ENCODE measurements at places on chromosomes 16 and 17.

- no peak for DNase-seq
Observed at GRCh38 chr16:21603928-21604327, 4.6 kb downstream of the METTL9 start.

DNA sequence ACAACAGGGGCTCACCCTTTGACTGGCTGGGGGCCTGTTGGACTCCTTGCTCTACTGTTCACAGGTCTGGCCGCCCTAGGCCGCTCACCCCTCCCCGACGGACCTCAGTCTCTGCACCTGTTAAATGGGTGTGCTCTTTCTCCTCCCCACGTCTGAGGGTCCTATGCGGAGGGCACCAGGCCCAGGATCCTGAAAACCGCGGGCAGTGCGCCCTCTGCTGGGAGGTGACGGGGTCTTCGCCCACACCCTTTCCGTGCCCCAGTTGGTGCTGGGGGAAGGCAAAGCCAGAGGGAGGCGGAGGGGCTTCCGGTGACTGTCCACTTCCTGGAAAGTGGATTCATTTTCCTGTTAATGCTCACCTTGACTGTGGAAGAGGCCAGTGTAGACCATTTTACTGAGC lies 1010.9 kb downstream of the KCNJ18 start:
- DNase-seq, result no peak

- DNase-seq, result no peak
Observed at GRCh38 chr16:80019395-80019794, 418.9 kb upstream of the MAF start.

GRCh38 chr16:86856946-86857586 lies 278.7 kb downstream of the FOXL1 start:
- no peak for DNase-seq

DNA sequence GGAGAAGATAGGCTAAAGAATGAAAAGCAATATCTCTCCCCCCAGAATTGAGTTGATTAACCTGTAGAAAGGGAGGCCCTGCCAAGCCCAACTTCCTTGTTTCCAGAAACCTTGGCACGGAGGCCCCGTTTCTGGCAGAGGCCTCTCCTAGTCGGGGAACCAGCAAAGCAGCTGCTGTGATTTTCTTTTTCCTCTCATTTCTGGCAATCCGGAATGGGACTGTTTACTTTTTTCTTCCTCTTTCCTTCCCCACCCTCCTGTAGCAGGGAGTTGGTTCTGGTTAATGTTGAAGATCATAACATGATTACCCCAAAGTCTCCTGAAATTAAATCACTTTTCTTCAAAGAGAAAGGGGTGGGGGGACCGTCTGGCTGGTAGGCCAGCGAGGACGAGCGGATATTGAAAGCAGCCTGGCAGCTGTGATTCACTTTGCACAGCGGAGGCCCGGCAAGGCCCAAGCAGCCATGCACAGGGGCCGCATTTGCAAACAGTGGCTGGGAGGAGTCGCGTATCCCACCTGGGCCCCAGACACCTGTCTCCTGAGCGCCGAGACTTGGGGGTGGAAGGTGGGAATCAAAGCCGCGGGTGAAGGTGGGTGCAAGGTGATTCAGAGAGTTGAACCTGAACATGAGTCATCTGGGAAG lies 51.5 kb downstream of the NTN1 start:
- no peak for DNase-seq

DNA sequence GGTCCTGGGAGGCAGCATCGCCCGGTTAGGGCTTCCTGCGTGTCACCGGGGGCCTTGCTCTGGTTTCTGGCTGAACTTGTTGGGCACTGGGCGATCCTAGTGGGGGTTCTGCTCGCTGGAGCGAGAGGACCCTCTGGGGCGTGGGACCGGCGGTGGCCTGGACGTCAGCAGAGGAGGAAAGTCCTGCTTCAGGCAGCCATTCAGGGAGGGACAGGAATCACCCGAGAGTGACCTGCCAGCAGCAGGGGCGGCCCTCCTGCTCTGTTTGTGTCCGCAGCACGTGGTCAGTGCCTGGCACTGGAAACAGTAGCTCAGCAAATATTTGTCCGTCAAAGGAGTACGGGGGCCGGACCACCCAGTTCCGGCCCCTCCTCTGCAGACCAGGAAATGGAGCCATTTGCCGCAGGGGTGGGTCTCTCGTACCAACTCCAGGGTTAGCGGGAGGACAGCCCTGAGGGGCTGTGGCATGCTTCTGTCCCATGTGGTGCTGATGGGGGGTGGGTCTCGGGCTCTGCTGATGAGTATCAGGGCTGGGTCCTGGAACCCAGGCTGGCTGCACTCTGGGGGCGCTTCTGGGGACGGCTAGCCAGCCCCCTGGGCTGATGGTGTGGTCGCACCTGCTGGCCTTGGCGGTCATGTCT lies 48.3 kb downstream of the BAIAP2 start:
- no peak for DNase-seq

DNA sequence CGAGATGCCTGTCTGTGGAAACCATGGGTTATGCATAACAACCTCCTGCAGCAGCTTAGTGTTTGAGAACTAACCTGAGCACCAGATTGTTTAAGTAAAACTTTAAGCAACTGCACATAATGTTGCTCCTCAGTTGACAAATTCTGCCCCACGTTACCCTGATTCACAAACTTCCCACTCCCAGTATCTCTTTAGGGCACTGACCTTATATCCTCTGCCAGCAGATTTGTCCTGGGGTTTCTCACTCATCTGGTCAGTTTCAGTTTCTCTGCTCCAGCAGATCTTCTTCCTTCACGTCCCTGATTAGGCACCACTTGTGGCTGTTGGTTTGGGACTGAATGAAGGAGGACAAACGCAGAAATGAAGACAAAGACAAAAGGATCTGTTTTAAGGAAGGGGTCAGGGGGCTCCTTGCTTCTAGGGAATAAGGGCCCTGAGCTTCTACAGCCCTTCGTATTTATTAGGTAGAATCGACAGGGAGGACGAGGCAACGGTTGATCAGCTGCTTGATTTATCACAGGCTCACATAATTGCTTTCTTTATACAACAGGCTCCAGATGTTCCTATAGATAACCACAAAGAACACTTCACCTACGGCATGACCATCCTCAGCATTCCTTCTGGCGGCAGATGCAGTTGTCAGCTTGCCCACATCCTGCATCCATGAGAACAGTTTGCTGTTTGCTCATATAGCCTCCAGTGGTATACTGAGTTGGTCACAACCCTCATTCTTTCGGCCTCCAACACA lies 13.5 kb upstream of the ZNF689 start:
- no peak for DNase-seq

- DNase-seq, result peak; percentile 21
Observed at GRCh38 chr16:51326131-51326856, 175.2 kb upstream of the SALL1 start.

DNA sequence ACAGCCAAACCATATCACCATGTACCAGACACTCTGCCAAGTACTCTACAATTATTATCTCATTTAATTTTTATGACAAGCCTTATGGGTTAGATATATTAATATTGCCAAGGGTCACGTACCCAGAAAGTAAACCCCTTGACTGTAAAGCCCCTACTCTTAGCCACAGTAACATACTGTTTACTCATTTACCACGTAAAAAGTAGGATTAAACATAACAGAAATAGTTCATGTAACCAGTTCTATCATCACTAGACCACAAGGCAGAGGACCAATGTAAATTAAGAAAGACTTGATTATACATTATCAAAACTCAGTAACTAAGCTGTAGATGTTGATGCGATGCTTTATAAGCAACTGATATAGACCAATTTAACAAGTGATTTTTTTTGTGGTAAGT lies 101.5 kb upstream of the CNTNAP4 start:
- no peak for DNase-seq

- no peak for DNase-seq
Observed at GRCh38 chr17:78412403-78412802, 34.0 kb downstream of the PGS1 start.

DNA sequence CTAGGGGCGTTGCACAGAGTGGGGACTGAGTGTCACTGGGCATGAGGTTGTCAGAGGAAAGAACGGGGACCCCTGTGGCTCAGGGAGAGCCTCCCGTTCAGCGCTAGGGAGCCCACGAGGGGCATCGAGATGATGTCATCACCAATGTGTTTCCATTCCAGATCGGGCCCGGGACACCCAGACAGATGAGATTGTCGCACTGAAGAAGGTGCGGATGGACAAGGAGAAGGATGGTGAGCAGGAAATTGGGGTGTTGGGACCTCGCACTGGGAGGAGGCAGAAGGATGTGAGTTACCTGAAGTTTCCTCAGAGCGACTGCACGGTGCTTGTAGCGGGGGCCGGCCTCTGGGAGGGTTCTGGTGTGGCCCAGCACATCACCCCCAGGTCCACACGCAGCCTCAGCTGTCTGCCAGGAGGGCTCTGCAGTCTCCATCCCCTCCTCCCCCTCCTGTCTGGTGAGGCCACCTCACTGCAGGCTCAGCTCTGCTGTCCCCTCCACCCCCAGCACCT lies 4.0 kb downstream of the CDK10 start:
- DNase-seq, result no peak
